ENCODE measurements at places on chromosomes 2 and 18.

- no peak for DNase-seq
Observed at GRCh38 chr2:38682008-38682575, 16.2 kb downstream of the GALM start.

DNA sequence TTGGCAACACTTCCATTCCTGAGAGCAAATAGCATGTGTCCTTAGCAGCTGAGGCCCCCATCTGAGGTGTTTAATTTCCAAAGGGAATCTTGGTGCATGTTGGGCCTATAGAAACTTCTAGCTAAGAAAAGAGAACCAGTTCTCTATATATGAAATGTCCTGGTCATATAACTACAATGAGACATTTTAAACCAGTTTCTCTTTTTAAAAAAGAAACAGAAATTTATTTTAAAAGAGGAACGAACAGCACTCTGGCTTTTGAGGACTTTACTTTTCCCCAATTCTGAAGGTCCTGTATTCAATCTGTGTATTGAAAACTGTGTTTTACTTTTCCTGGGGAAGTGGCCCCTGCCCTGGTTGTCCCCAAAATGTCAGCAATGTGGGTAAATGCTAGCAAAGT is 309.5 kb upstream of the STON1 start:
- DNase-seq, result no peak

GRCh38 chr2:231640641-231641111 is 48.0 kb downstream of the TEX44 start:
- DNase-seq, result no peak

DNA sequence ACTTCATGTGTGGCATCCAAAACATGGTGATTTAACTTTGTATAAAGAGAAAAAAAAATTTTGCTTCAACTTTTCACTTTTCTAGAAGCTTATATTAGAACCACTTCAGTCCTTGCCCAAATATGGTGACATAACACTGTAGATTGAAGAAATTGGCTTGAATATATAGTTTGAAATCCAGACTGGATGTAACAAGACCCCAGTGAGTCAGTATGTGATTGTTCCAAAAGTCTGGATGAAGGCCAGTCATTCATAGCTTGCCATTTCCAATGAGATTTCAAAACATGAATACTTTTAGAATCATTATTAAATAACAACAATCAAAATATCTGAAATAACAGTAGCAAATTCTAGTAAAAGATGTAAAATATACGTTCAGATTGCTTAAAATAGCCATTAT is 104.8 kb upstream of the FN1 start:
- no peak for DNase-seq

- DNase-seq, result no peak
Observed at GRCh38 chr18:25080211-25080610, 271.8 kb downstream of the ZNF521 start.

GRCh38 chr18:56165601-56166355 is 472.6 kb downstream of the TXNL1 start:
- DNase-seq, result no peak

- no peak for DNase-seq
Observed at GRCh38 chr2:8641301-8641965, 40.4 kb upstream of the ID2 start.

DNA sequence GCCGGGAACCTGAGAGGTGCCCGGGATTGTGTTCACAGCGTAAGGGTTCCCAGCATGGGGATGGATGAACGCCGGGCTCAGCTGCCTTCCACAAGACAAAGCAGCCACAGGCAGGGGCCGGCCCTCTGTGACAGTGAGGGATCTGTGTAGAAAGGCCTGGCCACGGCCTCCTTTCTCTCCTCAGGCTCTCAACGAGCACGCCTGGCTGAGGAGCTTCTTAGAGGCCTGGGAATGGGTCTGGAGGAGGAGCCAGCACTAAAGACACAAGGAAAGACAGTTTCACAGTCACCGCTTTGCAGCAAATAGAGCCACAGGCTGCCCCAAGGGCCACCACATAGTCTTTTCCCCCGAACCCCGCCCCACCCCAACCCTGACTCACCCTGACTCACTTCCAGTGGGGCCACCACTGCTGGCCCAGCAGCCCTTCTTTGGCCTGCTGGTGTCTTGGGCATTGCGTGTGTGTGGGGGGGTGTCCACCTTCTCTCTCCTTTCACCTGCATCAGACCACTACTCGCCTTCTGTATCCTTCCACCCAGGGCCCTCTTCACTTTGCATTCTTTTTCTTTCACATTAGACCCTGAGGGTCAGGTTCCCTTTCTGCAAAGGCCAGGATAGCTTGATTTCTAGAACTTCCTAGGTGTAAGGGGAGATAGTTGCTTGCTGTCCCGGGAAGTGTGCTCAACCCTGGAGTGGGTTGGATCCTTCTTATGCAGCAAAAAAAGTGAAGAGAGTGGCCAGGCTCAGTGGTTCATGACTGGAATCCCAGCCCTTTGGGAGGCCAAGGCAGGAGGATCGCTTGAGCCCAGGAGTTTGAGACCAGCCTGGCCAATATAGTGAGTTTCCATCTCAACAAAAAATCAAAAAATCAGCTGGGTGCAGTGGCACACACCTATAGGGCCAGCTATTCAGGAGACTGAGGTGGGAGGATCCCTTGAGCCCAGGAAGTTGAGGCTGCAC is 19.3 kb upstream of the HPCAL1 start:
- DNase-seq, result peak; percentile 47

DNA sequence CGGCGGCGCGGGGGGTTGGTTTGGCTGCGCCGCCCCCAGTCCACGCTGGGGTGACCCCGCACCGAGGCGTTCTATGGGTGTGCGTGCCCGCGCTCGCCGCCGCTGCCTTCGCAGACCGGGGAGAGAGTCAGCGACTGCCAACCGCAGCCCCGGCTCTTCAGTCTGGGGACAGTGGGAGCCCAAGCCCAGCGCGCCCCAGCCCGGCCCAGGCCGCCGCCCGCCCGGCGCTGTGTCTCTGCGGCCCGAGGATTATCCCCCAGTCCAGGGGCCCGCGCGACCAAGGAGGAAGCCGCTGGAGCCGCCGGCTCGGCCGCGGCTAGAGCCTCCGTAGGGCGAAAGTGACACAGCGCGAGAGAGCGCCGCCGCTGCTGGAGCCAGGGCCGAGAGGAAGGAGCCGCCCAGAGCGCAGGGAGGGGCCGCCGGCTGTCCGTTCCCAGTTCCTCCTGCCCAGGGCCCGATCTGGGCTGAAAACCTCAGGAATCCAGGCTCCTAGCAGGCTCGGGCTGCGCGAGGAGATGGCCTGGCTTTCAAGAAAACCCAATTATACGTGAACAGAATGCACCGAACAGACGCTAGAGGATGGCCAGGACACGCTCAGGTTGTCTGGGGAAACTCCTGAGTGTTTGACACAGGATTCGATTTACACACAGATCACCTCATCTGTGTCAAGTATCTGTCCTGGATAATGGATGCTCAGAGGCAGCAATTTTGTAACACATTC is 2.4 kb downstream of the CTIF start:
- no peak for DNase-seq

DNA sequence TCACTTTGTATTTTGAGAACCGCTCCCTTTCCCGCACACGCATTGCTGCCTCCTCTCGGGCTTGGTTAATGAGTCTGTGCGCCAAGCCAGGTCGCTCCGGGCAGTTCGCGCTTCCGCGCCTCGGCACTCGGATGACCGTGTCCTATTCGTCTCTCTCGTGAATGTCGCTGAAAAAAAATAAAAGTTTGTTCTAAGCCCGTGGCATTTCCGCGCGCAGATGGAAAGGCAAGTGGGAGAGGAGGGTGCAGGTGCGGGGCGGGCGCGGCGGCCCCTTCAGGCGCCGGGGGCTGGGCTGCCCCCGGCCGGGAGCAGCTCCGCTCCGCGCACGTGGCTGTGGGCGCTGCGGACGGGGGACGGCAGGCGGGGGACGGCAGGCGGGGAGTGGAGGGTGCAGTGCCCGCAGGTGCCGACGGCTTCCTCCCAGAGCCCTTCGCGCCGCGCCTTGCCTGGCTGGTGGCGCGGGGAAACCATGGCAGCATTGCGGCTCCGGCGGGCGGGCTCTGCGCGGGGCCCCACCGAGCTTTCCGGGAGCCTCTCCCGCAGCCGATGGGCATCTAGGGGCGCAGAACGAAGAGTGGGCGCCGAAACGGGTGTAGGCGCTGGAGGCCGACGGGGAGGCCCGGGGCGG is 159.6 kb upstream of the SIX2 start:
- DNase-seq, result no peak

GRCh38 chr2:168641636-168642035 is 160.8 kb upstream of the NOSTRIN start:
- no peak for DNase-seq

GRCh38 chr2:60358476-60358875 is 195.0 kb downstream of the BCL11A start:
- no peak for DNase-seq

- DNase-seq, result peak; percentile 19
Observed at GRCh38 chr2:206443735-206444527, 599 bp downstream of the ADAM23 start.

DNA sequence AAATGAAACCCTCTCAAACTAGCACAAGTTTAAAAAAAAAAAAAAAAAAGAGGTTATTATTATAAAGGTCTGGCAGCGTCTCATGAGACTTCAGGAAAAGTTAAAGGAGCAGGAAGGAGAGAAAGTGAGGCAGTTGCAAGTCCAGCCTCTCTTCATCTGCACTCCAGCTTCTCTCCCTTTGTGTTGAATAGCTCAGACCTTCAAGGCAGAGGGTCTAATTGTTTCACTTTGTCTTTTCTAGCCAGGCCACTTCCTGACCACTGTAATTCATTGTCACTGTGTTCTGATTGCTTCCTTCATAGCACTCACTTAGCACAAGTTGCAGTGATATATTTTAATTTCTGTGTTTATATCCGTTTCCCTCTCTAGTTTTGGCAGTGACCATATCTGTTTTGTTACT is 99.9 kb downstream of the SPATS2L start:
- no peak for DNase-seq

GRCh38 chr18:5543773-5544389 is at the start of gene EPB41L3:
Gene EPB41L3 (minus strand): TSS chr18:5543997. CDS start chr18:5489183, 54,814 bp downstream.
- no peak for DNase-seq

DNA sequence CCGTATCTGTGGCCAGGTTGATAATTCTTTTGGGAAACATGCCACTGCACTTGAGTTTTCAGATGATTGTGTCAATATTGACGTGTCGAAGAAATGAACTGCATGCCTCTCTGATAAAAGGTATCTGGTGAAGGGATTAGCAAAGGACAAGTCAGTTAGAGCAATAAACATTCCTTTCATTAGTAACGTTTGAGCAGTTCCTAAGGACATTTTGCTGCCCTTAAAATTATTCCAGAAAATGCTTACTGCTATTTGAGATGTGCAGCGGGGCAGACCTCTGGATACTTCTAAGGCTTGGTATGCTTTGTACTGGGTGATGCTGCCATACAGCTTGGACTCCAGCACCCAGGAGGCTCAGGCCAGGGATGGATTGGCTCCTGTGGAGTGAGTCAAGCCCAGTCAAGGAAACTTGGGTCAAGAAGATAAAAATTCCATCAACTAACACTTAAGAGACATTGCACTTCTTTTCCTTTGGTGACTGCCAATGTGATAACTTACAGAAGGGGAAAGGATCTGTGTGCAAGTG is 166.7 kb downstream of the FHOD3 start:
- no peak for DNase-seq

GRCh38 chr2:30422444-30423040 is 24.5 kb upstream of the LCLAT1 start:
- peak; percentile 84 for DNase-seq

DNA sequence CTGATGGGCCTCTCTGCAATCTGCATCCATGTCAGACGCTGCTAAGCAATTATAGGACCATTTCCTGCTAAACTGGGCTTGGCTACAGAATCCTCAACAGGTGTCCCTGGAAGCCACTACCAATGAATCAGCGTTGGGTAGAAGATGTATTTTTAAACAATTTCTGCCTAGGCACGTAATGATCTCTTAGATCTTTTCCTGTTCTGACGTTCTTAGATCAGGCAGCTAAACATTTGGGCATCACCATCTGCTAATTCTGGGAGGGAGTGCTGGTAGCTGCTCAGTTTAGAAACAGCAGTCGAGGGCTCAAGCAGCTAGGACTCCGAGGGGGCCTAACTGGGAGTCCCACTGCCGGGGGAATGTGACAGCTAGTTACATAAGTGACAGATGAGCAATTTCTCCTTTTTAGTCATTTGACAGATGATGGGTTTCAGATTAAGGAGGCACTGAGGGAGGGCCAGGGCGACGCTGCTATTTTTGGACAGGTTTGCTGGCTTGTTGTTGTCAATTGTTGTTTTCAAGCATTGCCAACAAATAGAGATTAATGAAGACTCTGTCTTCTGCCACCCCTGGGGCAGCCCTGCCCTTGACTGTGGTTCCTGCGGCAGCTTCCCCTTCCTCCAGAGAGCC is 92.7 kb downstream of the MRO start:
- DNase-seq, result no peak

DNA sequence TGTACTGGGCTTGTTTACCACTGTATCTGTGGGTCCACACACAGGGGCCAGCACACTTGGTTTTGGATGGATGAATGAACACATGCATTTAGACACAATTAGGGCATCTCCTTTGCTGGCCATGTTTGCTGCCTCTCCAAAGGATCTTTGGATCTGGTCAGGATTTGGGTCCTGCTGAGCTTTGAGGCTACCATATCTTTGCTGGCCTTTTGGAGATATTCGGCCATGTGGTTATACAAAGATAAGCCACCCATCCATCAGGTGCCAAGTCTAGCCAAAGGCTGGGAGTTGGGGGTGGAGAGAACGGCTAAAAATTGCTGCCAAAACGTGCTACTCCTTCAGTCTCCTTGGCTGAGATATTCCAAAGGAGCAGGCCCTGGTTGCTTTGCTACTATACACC is 18.2 kb upstream of the FZD7 start:
- DNase-seq, result no peak

DNA sequence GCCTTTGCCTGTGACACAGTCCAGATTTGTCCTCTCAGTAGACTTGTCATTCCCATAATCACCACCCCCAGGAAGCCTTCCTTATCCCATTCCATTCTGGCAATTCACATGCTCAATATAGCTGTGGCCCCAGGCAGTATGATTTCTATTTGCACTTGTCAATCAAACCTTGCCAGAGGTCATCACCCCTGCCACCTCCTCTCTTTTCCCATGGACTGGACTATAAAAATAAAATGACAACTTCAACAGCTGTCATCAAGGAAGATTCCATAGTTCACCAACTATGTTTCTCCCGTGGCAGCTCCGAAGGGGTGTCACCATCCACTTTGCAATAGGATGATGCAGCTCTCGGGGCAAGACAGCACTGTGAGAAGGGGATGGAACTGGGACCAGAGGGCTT is 255.7 kb downstream of the CELF4 start:
- no peak for DNase-seq

GRCh38 chr18:48138210-48138609 is 207.8 kb upstream of the SMAD2 start:
- DNase-seq, result no peak

- DNase-seq, result no peak
Observed at GRCh38 chr2:55922291-55922907, 1.2 kb downstream of the EFEMP1 start.

DNA sequence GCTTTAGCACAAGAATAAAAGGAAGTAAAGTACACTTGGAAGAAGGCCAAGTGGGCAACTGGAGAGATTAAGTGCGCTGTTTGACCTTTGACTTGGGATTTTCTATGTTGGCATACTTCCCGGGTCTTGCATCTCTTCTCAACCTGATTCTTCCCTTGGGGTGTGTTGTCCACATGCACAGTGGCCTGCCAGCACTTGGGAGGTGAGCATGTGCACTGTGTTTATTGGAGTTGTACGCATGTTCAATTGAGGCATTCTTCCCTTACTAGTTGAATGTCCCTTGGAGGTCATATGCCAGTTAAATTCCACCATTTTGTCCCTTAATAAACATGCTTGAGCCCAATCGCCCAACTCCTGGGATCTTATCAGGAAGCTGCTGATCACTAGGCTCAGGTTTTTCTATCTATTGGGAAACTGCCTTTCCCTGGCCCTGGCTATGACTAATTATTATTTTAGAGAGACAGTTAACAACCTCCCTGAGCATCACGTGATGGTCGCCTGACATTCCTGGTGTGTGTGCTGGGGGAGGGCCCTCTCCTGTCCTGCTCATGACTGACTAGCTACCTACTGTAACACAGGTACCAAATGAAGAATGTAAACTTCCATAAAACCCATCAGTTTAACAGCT is 62.5 kb upstream of the RAPGEF4 start:
- DNase-seq, result no peak

Measured in activated CD4-positive, alpha-beta memory T cell treated with anti-CD3 and anti-CD28 coated beads, Interleukin-2, amount 10 ng/mL, durations not matched to agents 7 days and 5 days (primary cell).